ENCODE measurements at places on chromosomes 12 and 14. TPM values are rescaled to one million over a fixed set of nuclear protein-coding genes. Genes with fewer than 3 reads are reported as not detected.

The GNG2 gene
- 84.8 TPM for total RNA-seq

The KLRC4 gene
- total RNA-seq = not detected

The NANOG gene
- total RNA-seq = not detected

- DNase-seq = no peak
Observed at GRCh38 chr14:89042021-89042420, 217.6 kb downstream of the TTC8 start.

- no peak for DNase-seq
Observed at GRCh38 chr12:76573840-76574373, 14.3 kb upstream of the OSBPL8 start.

- DNase-seq = no peak
Observed at GRCh38 chr14:57362361-57362760, 28.0 kb upstream of the NAA30 start.

DNA sequence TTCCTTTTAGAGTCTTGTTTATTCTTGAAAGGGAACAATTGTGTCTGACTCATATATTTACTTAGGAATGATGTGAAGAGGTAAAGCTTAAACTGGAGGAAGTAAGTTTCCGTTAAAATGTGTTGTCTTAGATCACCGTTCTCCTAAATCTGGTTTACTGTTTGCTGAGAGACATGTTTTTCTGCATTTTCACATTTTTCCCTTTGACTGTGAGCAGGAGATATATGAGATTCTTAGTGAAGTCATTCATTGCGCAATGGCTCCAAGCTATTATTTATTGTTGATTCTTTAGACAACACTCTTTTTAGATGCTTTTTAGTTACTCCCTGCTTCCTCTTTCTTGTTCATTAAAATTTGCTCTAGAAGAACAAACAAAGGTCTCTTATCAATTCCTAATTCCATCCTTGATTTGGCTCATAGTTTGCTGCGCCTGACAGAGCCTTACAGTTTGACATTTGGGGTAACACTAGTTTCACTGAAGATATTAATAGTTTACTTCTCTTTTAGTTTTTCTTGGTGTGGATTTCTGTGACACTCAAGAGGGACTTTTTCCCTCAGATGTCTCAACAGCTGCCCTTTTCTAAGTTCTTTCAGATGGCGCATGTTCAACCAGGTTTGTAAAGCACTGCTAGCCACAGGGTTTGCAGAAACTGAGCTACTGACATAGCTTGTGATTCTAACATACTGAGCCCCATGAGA, 11.4 kb downstream of the CLECL1 start:
- DNase-seq = no peak

DNA sequence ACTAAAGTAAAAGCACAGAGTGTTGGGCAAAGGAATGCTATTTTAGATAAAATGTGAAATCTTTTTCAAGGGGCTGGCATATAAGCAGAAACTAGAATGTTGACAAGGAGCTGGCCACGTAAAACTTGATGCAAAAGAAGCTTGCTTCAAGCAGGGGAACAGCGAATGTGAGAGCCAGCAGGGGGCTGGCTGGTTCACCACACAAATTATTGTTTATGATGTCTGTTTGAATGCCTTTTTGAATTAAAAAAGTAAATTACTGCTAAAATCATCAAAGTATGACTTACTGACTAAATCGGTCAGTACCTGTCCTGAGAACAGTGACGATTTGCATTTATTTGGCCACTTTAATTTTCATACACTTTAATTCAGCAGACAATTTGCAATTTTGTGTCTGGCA, 38.9 kb upstream of the TMTC2 start:
- DNase-seq = no peak

- no peak for DNase-seq
Observed at GRCh38 chr12:51836041-51836826, 12.3 kb downstream of the FIGNL2 start.

DNA sequence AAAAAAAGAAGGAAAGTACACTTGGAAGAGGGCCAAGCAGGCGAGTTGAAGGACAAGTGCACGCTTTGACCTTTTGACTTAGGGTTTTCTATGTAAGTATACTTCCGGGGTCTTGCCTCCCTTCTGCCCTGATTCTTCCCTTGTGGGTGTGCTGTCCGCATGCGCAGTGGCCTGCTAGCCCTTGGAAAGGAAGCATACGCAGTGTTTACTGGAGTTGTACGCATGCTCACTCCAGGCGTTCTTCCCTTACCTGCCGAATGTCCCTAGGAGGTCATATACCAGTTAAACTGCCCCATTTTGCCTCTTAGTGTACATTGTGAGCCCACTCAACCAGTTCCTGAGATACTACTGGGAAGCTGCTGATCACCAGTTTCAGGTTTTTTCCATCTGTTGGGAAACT, 15.7 kb upstream of the DDHD1 start:
- no peak for DNase-seq

DNA sequence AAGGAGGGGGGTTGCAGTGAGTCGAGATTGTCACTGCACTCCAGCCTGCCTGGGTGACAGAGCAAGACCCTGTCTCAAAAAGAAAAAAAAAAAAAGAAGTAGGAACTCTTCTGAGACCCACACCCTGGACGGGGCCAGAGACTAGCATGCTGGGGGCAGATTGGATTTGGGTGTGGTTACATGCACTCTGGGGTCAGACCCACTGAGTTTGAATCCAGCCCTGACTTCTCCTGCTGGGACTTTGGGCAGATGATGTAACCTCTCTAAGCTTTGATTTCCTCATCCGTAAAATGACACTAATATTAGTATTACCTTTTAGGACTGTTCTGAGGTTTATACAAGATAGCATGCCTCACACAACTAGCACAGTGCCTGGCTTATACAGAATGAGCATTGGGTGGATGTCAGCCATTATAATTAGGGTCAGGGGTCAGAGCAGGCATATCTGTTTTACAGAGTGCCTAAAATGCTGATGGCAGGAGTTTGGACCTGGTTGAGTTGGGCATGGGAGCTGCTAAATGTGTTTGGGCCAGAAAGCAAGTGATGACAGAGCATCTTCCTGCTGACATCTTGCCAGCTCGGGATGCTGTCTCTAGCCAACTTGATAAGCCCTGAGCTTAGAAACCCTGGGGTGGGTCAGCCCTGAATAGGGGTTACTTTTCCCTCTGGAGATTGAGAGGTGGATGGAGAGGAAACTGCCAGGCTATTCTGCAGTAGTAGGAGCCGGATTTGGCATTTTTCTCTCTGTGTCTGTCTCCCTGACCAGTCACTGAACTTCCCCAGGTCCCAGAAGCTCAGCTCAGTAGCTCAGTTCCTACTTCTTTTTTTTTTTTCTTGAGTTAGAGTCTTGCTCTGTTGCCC, 15.5 kb downstream of the TPCN1 start:
- no peak for DNase-seq

DNA sequence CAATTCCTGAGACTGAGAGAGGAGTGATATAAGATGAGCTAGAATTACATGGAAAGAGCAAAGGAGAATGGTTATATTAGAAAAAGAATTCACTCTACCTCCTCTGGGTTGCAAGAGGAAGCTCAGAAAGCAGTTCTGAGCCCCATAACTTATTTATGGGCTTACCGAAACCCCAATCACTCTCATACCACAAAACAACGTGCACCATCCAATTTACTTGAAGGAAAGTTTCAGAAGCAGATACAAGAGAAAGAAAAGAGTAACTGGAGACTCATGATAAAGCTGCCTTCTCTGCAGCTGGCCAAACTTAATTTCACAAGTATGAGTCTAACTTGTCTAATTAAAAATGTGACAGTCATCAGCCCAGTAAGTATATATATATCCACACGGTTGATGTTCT, 27.4 kb upstream of the CAMKK2 start:
- no peak for DNase-seq

DNA sequence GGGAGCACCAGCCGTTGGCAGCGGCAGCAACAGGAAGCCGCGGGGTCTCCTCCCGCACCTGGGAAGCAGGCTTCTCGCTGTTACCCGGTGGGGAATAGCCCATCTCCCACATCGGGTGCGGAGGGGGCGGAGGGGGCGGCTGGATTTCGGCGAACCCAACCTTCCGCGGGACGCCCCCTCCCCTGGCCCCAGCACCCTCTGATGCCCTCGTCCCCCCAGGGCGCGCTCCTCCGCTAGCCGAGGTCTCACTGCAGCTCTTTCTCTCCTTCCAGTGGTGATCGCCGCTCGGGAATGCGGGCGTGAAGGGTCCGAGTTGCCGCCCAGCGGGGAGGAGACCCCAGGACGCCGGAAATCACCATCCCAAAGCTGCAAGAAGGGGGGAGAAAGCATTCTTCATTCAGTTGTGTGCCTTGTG, 303 bp downstream of the SAMD4A start:
- DNase-seq = no peak

DNA sequence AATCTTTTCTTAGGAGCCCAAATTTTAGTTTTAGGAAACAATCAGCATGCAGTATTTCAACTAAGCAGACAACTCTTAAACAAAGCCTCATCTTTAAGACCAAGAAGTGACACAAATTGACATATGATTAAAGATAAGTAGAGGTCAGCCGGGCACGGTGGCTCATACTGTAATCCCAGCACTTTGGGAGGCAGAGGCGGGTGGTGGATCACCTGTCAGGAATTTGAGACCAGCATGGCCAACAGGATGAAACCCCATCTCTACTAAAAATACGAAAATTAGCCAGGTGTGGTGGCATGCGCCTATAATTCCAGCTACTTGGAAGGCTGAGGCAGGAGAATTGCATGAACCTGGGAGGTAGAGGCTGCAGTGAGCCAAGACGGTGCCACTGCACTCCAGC, 35.8 kb downstream of the BLTP3B start:
- no peak for DNase-seq

Measured in CD4-positive, alpha-beta memory T cell (primary cell).